ENCODE measurements at places on chromosomes 5 and 9. TPM values are rescaled to one million over a fixed set of nuclear protein-coding genes. Genes with fewer than 3 reads are reported as not detected.

Gene MYORG
- total RNA-seq, result 94.5 TPM

GRCh38 chr5:174505621-174506020 lies 218.8 kb upstream of the MSX2 start:
- DNase-seq, result no peak

DNA sequence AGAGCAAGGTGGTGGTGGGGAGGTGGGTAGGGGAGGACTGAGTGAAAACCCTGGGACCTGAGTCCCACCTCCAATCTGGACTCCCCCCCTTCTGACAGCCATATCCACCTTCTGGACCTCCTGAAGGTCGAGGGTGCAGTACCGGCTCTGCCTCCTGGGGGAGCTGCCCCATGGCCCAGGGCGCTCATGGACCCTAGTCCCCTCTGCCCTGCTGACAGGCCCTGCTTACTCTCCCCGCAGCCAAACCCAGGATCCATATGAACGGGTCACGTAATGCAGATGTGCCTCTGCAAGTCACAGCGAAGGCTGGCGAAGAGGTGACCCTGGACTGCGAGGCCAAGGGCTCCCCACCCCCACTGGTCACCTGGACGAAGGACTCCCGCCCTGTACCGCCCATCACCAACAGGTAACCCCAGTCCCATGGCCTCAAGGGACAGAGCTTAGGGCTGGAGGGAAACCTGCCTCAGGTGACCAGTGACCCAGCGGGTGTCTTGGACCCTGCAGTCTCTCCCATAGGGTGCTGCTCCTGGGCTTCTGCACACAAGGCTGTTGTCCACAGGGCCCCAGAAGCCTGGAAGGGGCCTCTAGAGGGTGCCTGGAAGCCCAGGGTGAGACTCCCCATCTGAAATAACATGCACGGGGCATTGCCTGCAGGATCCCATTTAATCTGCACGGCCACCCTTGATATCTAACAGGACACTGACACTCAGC lies 61.7 kb downstream of the HMCN2 start:
- no peak for DNase-seq

GRCh38 chr9:85042981-85043647 lies 373.6 kb downstream of the NTRK2 start:
- DNase-seq, result no peak

Gene SPATA31D4
- total RNA-seq, result not detected

Gene IFNA21
- not detected for total RNA-seq

- DNase-seq, result no peak
These were observed 167.3 kb downstream of the PJA2 start for GRCh38 chr5:109242518-109242917.

Gene CCDC192
- not detected for total RNA-seq

DNA sequence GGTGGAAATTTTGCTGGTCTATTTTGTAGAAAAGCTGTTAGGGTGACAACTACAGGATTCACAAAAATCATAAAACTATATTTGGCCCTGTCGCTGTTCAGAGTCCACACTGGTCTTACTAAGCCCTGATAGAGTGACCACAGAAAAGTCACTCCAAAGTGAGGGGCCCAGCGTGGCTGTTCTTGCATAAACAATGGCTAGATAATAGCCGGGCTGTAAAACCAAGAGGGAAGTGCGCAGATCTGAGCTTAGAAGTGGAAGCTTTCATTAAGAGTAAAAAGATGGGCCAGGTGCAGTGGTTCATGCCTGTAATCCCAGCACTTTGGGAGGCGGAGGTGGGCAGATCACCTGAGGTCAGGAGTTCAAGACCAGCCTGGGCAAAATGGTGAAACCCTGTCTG lies 15.5 kb upstream of the CTSL start:
- no peak for DNase-seq

DNA sequence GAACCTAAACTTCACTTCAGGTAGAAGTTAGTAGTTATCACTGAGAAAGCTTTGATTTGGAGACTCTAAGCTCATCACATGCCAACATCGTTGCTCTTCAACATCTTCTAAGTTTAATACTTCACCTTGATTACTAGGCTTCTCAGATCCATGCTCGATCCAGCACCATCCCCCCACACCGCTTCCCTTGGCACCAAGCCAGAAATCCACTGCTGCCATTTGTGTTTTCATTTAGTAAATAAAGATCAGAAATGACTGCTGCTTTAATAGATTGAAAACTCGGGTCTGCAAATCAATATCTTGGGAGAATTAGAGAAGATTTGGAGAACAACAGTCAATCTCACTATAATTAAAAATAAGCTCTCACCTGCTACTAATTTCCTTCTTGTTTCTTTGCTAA lies 214.7 kb upstream of the NR4A3 start:
- DNase-seq, result no peak

GRCh38 chr5:150777685-150778084 lies 872 bp upstream of the SMIM3 start:
- no peak for DNase-seq

- DNase-seq, result peak; percentile 35
These were observed at the start of gene RNF180 for GRCh38 chr5:64165500-64166200. RNF180 (plus strand) TSS chr5:64165843; CDS start chr5:64200808, 34,965 bp downstream.

GRCh38 chr9:92384375-92384774 lies 20.0 kb downstream of the OGN start:
- DNase-seq, result no peak

Gene NOXA1
- 36.7 TPM for total RNA-seq

DNA sequence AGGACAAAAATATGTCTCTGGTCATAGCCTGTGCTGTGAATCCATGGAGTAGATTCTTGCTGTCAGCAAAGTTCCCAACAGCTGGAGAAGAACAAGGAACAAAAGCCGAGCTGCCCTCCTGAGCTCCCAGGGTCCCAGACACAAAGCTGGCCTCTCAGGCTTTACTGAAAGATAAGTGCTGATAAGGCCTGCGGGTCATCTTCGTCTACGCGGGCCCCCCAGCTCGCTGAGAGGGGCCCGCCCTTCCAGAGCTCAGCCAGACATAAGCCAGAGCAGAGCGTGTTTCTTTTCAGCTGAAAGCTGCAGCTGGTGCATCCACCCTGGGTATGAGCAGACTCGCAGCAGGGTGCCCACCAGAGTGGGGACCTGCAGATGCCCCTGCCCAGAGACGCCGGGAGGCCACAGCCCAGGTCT lies 84.7 kb downstream of the HSD17B3 start:
- peak; percentile 63 for DNase-seq

Gene PSD2
- 0.23 TPM for total RNA-seq

GRCh38 chr9:110197330-110198187 lies 10.4 kb downstream of the C9orf152 start:
- no peak for DNase-seq

Gene TMC1
- not detected for total RNA-seq

DNA sequence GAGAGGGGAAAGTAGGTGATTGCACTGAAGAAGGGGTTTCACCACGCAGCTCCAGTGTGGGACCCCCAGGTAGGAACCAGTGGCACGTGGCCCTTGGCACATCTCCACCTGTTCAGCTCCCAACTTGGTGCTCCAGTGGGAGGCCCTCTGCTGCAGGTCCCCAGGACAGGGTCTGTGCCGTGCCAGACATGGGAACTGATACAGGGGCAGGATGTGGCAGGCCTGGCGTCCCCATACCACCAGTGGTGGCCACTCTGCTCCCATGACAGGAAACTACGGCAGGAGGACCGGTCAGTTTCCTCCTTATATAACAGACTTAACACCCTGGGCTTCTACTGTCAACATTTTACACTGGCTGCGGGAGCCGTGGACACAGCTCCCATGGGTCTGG lies 67.3 kb downstream of the PSMB7 start:
- DNase-seq, result no peak

Gene DAB2
- 55.2 TPM for total RNA-seq

Gene CCNB1
- total RNA-seq, result 8.1 TPM
